ENCODE measurements at places on chromosomes 3 and 15.

- DNase-seq: no peak
These were observed 34.5 kb downstream of the TJP1 start for GRCh38 chr15:29787767-29788166.

DNA sequence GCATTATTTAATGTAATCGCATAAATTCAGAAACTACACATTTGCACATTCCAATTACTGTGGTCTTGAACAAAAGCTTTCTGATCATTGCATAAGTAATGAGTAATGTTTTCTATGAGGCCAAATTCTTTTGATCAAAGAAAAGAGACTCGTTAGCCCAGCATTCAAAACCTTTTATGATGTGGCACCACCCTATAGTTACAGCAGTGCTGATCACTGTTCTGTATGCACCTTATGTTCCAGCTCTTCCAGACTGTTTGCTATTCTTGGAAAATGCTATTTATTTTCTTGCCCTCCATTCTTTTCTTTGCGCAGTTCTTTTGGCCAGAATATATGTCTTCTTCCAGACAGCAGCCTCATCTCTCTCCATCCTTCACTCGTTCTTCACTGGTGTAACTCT lies 42.3 kb downstream of the MAP3K13 start:
- DNase-seq: no peak

- DNase-seq: no peak
These were observed 9.2 kb upstream of the ACAN start for GRCh38 chr15:88794001-88794400.

DNA sequence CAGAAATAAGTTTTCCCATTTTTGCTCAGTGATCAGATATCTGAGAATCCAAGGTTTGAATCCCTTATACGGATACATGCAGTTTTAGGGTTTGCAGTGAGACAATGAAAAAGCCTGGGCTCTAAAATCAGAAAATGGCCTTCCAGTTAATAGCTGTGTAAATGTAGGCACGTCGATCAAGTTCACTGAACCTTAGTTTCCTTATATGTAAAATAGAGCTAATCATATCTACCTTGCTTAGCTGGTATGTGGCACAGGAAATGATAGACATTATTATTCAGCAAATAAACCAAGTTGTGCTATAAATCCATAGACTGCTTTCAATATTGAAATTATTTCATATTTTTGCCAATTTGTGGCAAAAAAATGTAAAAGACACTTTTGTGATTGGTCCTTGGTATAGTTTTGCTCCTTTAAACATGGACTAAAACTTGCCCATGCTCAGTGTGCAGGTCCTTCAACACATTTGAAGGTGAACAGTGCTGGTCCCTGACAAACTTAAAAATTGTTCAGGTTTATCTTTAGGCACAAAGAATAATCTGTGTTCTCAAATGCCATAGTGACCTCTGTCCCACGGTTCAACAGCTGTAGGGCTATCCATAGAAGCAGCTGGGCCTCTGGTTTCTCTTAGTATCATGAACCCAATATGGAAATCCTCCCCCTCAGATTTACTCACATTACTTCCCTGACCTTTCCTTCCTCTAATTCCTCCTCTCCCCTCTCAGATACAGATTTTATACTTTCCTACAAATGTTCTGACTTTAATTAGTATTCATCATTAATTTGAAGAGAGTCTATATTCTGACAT lies 51.0 kb downstream of the CCDC54 start:
- no peak for DNase-seq

DNA sequence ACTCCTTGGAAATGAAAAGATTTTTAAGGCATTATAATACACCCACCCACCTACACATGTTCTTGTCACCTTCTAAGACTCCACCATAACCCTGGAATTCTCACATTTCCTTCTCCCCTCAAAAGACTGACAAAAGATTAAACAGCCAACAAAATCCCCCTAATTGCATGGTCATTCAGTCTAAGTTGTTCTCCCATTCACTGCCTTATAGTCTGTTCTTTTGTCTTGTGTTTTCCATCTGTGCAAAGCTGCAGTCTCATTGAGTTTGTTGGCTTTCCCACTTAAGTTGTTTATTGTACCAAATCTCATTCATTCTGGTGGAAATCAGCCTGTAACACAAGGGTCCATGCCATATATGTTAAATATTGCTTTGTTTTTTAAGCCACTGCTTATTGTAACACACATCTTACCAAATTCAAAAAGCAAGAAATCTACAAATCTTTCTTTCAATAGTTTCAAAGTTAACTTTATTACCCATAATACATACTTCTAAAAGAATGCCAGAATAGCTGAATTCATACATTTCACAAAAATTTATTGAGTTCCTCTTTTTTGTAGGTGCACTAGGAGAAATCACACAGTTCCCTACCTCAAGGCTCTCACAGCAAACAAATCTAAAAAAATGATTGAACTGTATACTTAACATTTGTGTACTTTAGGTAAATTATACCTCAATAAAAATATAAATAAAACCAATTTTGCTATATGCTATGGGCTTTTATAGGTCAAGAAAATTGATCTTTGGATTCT lies 2.4 kb upstream of the RCN2 start:
- DNase-seq: no peak

GRCh38 chr3:8069471-8069870 lies 432.2 kb upstream of the LMCD1 start:
- DNase-seq: no peak

- DNase-seq: no peak
These were observed 10.0 kb downstream of the EIF2B5 start for GRCh38 chr3:184145111-184145524.

DNA sequence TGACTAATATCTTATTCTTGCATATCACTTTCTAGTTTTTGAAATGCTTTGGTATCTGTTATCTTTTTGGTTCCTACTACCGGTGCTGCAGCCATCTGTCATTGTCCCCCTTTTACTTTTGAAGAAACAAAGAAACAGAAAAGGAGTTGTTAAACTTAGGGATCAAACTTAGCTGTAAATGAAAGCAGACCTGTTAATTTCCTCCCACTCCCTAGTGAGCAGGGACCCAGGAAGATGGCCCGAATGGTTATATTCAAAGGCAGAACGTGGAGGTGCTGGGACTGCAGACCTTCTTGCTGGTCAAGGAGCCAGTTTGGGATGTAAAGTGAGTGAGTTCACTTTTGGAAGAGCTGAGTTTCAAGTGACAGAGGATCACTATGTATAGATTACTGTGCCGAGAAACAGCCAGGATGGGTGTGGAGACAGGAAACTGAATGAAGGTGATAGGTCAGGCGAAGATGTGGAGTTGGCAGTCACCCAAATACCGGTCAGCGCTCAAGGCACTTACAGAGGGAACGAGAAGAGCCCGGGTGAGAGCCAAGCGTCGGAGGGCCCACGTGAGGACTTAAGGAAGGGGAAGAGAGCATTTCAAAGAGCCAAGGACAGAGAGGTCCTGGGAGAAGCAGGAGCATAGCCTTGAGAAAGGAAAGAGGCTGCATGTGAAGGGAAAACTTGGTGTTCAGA lies 20.1 kb downstream of the KBTBD8 start:
- DNase-seq: no peak

DNA sequence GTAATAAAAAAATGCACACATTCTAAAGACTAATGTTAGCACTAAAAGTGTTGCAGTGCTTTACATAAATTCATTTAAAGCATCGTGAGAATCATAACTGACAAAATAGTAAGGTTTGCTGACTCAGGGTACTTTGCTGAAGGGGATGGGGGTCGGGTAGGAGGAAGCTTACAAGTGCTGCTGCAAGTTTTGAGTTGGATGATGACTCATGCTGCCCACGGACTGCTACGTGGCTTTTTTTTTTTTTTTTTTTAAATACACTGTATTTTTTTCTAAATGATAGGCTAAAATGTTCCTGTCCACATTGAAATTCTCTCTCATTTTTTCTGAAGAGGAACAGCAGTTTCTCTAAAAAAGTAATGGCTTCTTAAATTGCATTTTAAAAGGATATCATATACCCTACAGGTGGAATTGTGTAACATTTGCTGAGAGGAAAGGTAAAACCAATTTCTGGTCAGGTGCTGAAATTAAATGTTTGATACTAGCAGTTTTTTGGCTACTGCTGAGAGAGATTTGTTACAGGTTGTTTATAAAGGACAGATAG lies 2.2 kb downstream of the MAPK6 start:
- peak; percentile 71 for DNase-seq

GRCh38 chr15:68463996-68464395 lies 32.0 kb upstream of the ITGA11 start:
- no peak for DNase-seq

GRCh38 chr3:59127071-59127470 lies 77.2 kb upstream of the CFAP20DC start:
- no peak for DNase-seq

DNA sequence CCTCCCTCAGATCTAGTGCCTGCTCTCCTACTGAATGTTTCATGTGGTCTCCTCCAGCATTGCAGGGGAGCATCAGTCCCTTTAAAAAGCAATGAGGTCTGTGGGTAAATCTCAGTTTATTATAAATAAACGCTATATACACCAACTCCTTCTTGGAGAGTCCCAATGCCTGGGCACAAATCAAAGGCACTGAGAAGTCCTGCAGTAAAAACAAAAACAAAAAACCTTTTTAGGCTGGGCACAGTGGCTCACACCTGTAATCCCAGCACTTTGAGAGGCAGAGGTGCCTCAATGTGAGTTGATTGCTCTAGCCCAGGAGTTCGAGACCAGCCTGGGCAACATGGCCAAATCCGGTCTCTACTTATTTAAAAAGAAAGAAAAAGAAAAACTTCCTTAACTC lies 45.0 kb downstream of the ACAN start:
- no peak for DNase-seq

DNA sequence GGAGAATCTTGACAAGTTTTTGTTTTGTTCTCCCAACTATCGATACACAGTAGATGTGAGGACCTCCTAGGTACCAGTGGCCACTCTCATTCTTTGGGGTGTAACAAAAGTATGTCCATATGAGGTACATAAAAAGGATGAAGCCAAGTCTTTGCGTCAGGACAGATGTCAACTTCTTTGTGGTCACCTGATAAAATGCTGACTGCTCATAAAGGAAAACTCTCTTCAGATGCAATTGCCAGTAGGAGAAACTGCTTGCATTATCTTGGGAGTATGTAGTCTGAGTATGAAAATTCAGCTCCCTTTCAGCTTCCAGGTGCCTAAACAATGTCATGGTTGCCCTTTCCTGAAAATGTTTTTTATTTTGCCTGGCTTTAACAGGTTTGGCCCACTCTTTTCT lies 123.8 kb upstream of the GOLIM4 start:
- no peak for DNase-seq

GRCh38 chr3:17974206-17974841 lies 231.9 kb upstream of the TBC1D5 start:
- DNase-seq: no peak

DNA sequence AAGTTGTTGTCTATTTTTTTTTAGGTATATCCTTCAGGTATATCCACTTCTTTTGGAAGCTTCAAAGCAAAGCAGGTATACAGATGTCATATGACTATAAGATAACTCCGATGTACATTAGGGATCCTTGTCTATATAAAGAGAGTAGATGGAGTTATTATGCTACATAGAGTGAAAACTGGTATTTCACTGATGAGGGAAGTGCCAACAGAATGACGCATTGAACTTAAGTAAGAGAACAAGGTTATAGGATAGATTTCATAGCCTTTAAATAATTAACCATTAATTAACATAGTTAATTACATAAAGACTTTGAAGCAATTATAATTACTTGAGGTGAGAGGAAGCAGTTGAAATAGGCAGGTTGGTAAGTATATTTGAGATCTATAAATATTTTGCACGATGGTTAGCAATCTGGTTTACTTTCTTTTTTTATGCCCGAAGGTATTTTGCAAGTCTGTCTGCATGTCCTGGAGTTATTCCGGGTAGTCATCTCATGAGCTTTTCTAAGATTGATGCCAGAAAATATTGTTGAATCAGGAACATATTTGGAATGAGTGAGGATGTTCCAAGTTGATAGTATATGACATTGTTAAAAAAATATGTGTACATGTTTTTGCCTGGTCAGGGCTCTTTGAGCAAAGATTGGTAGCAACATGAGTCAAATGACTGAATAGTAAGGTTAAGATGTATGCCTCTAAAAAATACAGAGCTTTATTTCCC lies 299.5 kb upstream of the KCNMB2 start:
- DNase-seq: no peak

- DNase-seq: no peak
These were observed 83.9 kb upstream of the DCBLD2 start for GRCh38 chr3:98985431-98985830.

DNA sequence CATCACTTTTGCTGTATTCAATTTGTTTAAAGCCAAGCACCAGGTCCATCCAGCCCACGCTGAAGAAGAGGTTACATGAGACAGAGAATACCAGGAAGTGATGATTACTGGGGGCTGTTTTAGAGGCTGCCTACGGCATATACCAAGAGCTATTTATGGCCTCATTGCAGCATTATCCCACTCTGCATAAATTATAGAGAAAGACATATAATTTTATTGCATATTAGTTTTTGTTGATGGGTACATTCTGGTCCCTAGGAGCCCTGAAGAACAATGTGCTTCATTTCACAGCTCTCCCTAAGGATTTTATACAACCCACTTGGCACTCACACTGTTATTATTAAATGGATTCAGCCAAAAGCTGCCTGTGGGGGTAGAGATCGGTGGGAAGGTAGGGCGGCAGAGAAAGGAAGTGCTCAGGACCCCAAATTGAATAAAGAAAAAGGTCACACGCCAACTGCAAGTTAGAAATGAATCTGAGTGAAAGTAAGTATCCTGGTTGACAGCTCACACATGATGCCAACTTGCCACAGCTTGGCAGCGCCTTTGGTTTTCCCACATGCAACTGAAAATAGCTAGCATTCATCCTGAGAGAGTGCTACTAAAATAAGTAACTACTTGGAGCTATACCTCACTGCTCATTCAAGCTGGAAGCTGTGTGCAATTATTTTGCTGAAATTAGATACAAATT lies 73.7 kb downstream of the CCNL1 start:
- no peak for DNase-seq

GRCh38 chr3:76245073-76245472 lies 459.7 kb upstream of the ZNF717 start:
- DNase-seq: no peak

- DNase-seq: no peak
These were observed 80.2 kb downstream of the RPLP1 start for GRCh38 chr15:69532856-69533255.

DNA sequence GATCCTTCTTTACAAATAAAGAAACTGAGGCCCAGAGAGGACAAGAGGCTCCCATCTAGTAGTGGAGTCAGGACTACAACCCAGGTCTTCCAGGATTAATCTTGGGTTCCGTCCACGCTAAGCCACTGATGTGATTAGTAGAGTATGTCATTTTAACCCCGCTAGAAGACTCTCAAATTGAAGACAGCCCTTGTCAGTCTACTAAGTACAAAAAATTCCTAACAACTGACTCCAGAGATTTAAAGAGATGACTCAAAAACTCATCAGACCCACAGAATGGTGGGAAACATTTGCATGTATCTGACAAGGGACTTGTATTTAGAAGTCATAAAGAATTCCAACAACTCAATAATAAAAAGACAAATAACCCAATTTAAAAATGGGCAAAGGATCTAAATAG lies 145.3 kb downstream of the CNTN3 start:
- no peak for DNase-seq

DNA sequence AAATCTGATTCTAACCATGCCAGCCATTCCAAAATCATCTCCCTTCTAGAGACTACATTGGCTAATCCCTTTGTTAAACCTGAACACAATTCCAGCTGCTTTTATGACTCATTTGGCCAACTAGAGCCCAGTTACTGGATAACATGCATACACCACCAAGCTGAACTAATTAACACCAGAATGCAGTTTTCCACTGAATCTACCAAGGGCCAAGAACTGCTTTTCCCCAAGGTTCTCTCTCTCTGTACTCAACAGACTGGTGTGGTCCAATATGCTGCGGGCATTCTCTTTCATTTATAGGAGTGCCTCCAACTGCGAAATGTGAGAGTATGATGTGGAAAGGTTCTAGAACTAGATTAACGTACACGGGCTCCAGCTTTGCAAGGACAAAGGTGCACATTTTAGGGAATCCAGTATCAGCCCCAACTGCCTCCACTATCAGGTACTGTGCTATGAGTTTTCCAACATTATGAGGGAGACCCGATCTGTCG lies 1.5 kb downstream of the CHSY1 start:
- DNase-seq: peak; percentile 59

Data from HFF-Myc (cell line).